ENCODE measurements at places on chromosomes 5 and 9.
A peak's percentile ranks its signal among the peaks of the same experiment; 100 is the strongest.

GRCh38 chr9:73179589-73179988, 27.9 kb downstream of the ANXA1 start:
- DNase-seq: no peak

GRCh38 chr5:39364367-39364766, at the start of gene C9:
C9 (minus strand) TSS chr5:39364495; CDS start chr5:39364464, 31 bp downstream.
- DNase-seq: no peak

GRCh38 chr5:172533058-172533398, 78.7 kb upstream of the SH3PXD2B start:
- no peak for DNase-seq

DNA sequence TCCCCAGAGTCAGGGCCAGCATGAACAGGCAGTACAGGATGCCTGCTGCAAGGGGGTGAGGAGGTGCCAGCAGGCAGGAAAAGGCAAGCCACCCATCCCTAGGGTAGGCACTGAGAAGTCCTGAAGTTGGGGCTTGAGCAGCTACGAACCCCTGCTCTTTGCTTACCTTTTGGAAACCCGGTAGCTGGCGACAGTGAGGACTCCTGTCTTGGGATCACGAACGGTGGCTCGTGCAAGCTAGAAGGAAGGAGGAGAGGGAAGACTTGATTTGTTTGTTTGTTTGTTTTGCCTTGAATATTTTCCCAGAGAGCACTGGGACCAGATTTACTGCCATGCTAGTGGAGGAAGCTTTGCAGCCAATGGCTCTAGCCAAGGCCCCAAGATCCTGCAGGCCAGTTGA, 23.7 kb downstream of the P4HA2 start:
- DNase-seq: no peak

DNA sequence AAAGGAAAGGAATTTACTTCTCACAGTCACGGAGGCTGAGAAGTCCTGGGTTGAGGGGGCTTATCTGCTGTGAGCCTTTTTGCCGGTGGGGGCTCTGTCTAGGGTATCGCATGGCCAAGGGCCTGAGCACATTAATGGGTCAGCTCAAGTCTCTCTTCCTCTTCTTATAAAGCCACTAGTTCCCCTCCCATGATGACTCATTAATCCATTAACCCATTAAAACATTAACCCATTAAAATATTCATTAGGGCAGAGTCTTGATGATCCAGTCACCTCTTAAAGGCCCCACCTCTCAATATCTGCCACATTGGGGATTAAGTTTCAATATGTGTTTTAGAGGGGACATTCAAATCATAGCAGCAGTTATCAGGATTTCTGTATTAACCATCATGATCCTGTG, 406.3 kb downstream of the SPOCK1 start:
- no peak for DNase-seq

DNA sequence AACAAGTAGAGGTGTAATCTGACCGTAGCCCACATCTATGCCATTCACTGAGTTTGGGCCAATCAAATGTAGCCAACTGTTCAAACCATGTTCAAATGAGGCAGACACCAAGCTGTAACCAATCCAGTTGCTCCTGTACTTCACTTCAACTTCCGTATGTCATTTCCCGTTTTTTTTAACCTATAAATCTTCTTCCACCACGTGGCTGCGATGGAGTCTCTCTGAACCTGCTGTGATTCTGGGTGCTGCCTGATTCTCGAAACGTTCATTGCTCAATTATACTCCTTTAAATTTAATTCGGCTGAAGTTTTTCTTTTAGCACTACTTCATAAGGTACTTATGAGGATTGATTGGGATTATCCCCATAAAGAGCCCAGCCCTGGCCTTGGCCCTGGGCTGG, 179.7 kb downstream of the PIK3R1 start:
- no peak for DNase-seq

DNA sequence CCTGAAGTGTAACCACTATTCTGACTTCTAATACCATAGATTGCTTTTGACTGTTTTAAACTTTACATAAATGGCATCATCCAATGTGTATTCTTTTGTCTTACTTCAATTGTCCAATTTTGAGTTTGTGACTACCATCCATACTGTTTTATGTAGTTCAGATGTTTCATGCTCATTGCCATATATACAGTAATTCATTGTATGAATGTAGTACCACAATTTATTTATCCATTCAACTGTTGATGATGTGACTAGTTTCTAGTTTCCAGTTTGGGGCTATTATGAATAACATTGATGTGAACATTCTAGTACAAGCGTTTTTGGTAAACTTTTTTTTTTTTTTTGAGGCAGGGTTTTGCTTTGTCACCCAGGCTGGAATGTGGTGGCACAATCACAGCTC, 55.1 kb downstream of the HMGCS1 start:
- no peak for DNase-seq

DNA sequence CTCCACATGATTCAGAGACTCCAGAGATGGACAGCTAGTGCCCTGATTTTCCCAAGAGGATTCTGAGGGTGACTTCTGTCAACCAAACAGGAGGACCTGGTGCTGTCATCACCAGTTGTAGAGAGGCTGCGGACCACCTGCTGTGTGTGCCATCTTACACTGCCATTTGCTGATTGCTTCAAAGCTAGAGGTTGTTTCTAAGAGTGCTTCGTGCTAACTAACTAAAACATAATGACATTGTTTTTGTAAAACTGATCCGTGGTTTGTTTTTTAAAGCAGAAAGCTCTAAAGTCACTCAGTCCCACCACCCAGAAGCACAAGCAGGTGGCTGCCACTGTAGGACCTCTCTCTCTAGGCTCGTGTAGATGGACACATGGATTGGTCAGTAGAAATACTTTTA, 12.2 kb downstream of the TENT4A start:
- DNase-seq: no peak

- no peak for DNase-seq
These were observed 24.2 kb downstream of the CORO2A start for GRCh38 chr9:98168153-98168780.

GRCh38 chr5:151248651-151249050, 4.3 kb upstream of the GM2A start:
- no peak for DNase-seq

DNA sequence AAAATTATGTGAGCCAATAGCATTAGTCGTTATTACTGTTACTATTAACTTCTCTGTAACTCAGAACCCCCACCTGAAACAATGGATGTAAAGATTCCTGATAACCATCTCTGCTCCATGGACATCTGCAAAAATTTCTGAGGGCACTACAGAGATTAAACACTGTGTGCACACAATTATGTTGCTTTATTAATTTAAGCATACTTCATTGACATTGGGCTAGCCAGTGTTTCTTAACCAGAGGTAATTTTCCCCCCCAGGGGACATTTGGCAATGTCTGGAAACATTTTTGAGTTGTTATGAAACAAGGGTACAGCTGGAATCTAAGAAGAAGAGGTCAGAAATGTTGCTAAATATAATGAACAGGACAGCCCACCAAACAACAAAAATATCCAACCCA, 19.3 kb downstream of the SLIT3 start:
- DNase-seq: no peak

- DNase-seq: no peak
These were observed 1.7 kb downstream of the ASB6 start for GRCh38 chr9:129640086-129640870.

GRCh38 chr9:92669527-92669889, 423 bp downstream of the IPPK start:
- DNase-seq: no peak

DNA sequence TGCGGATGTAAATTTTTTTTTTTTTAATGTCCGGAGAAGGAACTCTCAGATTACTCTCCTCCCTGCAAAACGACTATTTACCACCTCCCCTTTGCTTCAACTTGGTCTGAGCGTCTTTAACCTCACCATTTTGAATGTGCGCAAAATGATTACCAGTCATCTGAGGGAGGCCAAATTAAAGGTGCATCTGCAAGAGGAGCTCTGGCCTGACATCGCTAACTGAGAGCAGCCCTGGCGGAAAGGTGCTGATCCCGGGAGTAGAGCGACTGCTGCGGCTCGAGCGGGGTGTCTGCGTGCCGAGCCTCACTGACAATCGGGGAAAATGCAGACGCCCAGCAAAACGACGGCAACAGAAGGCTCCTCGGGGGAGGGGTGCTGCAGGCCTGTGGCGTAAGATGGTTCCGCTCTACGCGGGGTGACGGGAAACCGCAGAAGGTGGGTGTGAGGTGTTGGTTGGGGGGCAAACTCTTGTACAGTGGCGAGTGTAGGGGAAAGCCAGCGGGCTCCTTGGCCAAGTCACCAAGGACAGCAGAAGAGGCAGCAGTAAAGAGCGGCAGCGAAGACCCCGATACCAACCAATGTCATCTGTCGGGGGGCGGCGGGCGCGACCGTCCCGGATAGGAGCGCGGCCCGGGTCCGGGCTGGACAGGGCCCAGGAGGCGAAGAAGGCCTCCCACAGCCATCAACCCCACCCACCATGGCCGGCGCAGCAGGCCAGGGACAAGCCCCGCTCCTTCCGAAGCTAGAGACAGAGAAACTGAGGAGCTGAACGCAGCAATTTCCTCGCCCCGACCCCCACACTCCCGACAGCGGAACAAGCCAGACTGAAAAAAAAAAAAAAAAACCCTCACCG, 557 bp downstream of the PJA2 start:
- DNase-seq: peak; percentile 34

DNA sequence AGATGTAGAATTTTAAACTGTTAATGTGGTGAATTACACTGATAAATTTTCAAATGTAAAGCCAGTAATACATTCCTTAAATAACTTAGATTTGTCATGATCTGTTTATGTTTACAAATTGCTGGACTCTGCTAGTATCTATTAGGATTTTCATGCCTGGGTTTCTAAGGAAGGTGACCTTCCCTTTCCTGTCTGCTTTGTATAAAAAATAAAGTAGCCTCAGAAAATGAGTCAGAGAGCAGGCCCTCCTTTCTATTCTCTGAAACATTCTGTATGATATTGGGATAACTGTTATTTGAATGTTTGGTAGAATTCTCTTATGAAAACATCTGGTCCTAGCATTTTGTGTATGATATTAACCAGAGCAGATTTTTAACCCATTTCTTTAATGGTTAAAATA, 255.3 kb downstream of the SYK start:
- DNase-seq: no peak

DNA sequence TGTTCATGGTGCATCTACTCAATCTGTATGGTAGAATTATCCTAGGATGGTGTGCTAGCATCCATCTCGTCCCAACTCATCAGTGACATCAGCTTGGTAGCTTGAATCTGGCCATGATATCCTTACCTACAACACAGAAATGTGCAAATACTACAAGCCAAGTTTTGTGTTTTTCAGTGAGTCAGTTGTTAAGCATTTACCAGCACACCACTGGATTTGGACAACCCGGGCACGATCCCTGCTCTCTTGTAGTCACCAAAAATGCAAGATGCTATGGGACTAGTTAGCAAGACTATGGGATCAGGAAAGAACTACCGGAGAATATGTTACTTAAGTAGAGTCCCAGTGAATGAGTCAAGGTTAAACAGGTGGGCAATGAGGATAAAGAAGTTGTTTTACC, 32.1 kb upstream of the ZNF354B start:
- DNase-seq: no peak

- DNase-seq: peak; percentile 53
These were observed 4.9 kb upstream of the ROR2 start for GRCh38 chr9:91954841-91955471.

DNA sequence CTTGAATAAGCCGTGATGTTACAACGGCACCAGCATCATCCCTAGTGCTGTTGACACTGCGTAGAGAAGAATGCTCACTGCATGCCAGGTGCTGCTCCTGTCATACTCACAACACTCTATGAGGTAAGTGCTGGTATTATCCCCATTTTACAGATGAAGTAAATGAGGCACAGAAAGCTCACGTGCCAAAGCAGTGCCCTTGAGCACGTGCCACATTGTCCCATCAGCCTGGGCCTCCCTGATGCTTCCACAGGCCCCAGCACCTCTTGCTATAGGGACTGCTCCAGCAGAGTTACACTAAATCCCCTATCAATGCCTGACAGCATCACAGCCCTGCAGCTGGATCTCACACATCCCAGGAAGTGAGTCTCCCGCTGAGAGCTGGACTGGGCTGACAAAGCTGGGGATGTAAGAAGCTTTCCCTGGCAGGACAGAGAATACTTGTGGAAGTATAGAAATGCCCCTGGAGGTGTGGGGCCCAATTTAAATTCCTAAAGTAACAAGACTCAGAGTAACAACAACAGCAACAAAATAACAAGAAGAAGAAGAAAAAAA, 216.1 kb downstream of the FSTL4 start:
- DNase-seq: no peak

GRCh38 chr9:96484521-96484931, 34.6 kb downstream of the HABP4 start:
- DNase-seq: no peak

DNA sequence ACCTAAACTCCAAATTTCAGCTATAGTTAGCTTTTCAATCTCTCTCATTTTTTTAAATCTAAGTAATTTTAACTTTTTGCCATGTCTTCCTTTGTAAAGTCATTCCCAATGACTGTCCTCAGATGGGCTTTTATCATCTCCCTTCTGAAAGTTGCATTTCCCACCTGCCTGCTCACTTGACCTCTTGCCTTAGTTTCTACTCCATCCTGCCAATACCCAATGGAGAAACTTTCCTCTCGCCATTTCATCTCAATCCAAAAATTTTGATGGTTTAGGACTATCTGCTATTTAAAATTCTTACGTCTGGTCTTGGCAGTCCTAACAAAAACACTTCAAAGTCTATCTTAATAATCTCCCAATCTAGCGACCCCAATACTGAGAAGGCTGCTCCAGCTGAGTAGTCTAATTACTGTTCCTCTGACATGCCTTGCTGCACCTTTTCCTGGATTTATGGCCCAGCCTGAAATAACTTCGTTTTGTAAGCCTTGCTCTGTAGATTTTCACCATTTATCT, 231.3 kb downstream of the PRR16 start:
- no peak for DNase-seq

GRCh38 chr9:76464706-76465105, 5.7 kb downstream of the GCNT1 start:
- DNase-seq: no peak

GRCh38 chr5:99019254-99019653, 90.4 kb upstream of the CHD1 start:
- no peak for DNase-seq

- DNase-seq: no peak
These were observed 56.7 kb upstream of the RETREG1 start for GRCh38 chr5:16673241-16674201.

- no peak for DNase-seq
These were observed 31.7 kb upstream of the ZBTB43 start for GRCh38 chr9:126773004-126773607.

- no peak for DNase-seq
These were observed 40.8 kb upstream of the GARNL3 start for GRCh38 chr9:127223810-127224177.

DNA sequence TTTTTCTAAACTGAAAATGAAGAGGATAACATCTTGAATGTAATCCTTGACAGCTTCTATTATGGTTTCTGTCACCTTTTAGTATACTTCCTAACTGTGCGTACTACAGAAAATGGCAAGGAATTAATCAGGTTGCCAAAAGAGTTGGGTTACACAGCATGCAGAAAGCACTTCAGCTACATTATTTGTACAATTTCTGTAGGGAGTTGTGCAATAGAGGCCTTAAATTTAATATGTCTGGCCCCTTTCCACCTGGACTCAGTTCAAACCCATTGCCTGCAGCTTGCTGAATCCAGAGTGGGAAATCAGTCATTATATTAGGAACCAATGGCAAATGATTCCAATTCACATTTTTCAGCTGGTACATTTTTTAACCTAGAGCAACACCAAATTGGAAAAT, 549.7 kb downstream of the CSNK1G3 start:
- DNase-seq: no peak

- DNase-seq: no peak
These were observed 194.2 kb upstream of the GLRA1 start for GRCh38 chr5:152118676-152119470.
